GM23338 (cell line): ENCODE measurements at places on chromosomes 12 and 14. TPM values are rescaled to one million over a fixed set of nuclear protein-coding genes. Genes with fewer than 3 reads are reported as not detected.

- no peak overlapping the region for H3K4me3 ChIP-seq
- H3K4me1 ChIP-seq: no peaks in the 10 kb centered on the region
- no peaks in the 10 kb centered on the region for H3K36me3 ChIP-seq
- H3K27me3 ChIP-seq: no peaks in the 10 kb centered on the region
- DNase-seq: no peak
- no peak overlapping the region for H3K27ac ChIP-seq
These were observed 250.2 kb upstream of the OR4E1 start for GRCh38 chr14:21923820-21924219.

DNA sequence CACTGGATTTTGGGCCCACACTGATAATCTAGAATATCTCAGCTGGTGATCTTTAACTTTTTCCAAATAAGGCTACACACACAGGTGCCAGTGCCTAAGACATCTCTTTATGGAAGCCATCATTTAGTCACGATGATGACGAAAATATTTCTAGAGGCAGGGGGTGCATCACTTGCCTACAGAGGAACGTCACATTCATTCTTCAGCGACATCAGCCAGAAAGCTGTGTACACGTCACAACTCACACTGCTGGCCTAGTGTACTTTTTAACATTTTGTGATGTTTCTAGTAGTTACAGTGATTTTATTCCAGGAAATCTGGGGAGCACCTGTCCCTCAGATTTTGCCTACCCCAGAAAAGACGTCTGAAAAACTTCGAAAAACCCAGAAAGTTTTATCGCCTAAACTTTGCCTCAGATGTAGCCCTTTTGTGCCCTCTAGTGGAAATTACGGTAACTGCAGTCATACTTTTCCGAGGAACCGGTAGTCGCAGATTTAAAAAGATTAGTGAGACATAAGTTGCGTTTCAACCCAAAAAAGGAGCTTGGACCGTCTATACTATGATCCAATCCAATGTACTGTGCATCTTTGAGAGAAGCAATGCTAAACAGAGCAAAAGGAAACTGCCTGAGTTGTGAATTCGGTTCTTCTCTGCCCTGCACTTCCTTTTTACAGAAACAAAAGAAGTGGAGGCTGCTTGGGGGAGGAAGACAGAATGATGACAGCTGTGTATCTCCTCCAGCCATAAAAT, 64.3 kb upstream of the STON2 start:
- DNase-seq: peak; percentile 80
- no peaks in the 10 kb centered on the region for H3K4me1 ChIP-seq
- no peaks in the 10 kb centered on the region for H3K27me3 ChIP-seq
- no peaks in the 10 kb centered on the region for H3K36me3 ChIP-seq
- H3K4me3 ChIP-seq: peak overlapping the region; percentile 41

The LYZ gene
- 0.16 TPM in 1 of 2 replicates, not detected in the other for polyA plus RNA-seq

GRCh38 chr12:120225200-120225558, 24.3 kb upstream of the RPLP0 start:
- DNase-seq: no peak
- no peak overlapping the region for H3K4me3 ChIP-seq
- H3K27ac ChIP-seq: no peak overlapping the region
- H3K27me3 ChIP-seq: no peaks in the 10 kb centered on the region
- no peaks in the 10 kb centered on the region; the same call in 1 of the 2 replicates for H3K36me3 ChIP-seq

DNA sequence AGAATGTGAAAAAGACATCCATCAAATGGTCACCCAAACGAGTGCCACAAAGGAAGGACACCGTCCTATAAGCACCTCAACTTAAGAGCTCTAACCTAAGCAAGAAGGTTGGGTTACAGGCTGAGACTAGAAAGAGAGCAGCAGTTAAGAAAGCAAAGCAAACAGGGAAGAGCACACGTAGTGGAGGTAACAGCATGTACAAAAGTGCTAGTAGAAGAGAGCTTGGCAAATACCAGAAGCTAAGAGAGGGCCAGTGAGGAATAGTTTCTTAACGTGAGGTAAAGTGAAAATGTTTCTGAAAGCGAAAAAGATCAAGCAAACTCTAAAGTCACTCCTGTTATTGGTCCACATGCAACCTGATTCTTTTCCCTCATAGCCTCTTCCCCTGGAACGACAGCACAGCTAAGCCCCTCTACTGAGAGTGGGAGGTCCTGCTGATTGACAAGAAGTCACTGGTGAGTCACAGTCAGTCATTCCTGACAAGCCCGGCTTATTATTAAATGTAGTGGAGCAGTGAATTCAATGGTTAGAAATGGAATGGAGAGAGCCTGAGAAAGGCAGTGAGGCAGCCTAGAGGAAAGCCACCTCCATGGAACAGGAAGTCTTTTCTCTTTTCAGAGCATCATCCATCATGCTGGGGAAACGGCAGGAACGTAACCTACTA, 204.4 kb downstream of the SLC25A21 start:
- no peak for DNase-seq
- no peaks in the 10 kb centered on the region for H3K4me1 ChIP-seq
- no peak overlapping the region for H3K4me3 ChIP-seq
- no peaks in the 10 kb centered on the region for H3K36me3 ChIP-seq
- H3K27ac ChIP-seq: no peak overlapping the region

DNA sequence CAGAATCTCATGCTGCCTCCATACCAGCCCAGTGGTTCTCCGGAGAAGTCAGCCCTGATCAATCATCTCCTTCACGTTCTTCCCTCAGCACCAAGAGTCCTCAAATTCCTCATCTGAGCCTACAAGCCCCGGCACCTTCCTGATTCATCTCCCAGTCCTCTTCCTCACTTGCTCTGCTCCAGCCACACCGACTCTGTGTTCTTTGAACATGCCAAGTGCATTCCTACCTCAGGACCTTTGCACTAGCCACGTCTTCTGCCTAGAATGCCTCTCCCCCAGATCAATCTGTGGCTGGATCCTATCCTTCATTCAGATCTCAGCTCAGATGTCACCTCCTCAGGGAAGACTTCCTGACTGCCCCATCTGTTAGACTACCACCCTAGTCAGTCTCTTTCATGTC, 4.7 kb downstream of the RILPL1 start:
- no peak overlapping the region for H3K4me3 ChIP-seq
- H3K27me3 ChIP-seq: peaks cover 8% of the 10 kb centered on the region; the same call in 1 of the 2 replicates
- no peak for DNase-seq
- no peaks in the 10 kb centered on the region for H3K36me3 ChIP-seq
- no peaks in the 10 kb centered on the region for H3K4me1 ChIP-seq

- no peaks in the 10 kb centered on the region for H3K36me3 ChIP-seq
- no peak overlapping the region for H3K27ac ChIP-seq
- H3K27me3 ChIP-seq: no peaks in the 10 kb centered on the region
- DNase-seq: peak; percentile 48
- no peak overlapping the region for H3K4me3 ChIP-seq
These were observed 40.2 kb downstream of the RTN1 start for GRCh38 chr14:59830338-59830734.

DNA sequence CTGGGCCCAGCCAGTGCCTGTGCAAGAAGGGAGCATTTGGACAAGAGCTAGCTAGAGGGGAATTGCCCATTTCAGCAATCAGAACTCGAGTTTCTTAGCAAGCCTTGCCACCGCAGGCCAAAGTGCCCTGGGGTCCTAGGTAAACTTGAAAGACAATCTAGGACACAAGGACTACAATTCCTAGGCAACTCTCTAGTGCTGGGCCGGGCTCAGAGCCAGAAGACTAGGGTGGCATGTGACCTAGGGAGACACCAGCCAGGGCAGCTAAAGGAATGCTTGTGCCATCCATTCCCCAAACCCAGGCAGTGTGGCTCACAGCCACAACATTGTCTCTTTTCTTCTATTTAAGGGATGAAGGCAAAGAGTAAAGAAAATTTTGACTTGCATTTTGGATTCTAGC, 205.0 kb downstream of the BMP4 start:
- H3K27me3 ChIP-seq: no peaks in the 10 kb centered on the region
- H3K36me3 ChIP-seq: no peaks in the 10 kb centered on the region
- no peak overlapping the region for H3K27ac ChIP-seq
- DNase-seq: no peak

DNA sequence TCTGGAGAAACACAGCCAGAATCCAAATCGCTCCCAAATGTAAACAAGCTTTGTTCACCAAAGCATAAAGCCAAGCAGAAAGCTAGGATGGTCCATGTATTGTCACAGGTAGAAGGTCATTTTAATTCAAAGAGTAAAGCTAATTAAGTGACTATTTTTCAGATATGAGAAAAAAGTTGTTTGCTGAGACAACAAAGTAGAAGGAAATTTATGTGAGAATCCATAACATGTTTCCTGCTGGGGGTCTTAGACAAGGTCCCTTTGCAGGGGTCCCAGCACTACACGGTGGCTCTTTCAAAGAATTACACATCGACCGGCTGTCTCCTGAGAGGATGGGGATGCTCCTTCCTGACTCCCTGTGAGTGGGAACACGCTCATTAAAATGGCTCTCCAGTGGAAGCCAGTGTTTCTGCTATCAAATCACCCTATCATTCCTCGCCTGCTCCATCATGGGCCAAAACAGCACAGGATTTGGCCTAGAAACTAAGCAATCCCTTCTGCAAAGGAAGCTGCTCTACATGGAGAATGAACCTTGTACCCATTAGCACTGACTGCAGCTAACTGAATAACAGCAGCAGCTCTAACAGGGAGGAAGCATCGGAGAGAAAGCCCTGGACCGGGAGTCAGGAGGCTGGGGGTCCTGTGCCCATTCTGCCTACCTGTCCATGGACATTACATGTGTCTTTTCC, 175.3 kb downstream of the STXBP6 start:
- no peaks in the 10 kb centered on the region for H3K36me3 ChIP-seq
- DNase-seq: no peak
- no peaks in the 10 kb centered on the region for H3K4me1 ChIP-seq

The MYH6 gene
- 0.10 and 2.1 TPM in 2 replicates for polyA plus RNA-seq

GRCh38 chr12:69457433-69457832, 12.8 kb upstream of the FRS2 start:
- no peak overlapping the region for H3K27ac ChIP-seq
- DNase-seq: no peak
- H3K4me3 ChIP-seq: no peak overlapping the region
- no peaks in the 10 kb centered on the region for H3K27me3 ChIP-seq
- H3K36me3 ChIP-seq: no peaks in the 10 kb centered on the region
